Cardiac muscle cell (in vitro differentiated cells and primary cell): ENCODE measurements at places on chromosomes 4 and X. TPM values are rescaled to one million over a fixed set of nuclear protein-coding genes. Genes with fewer than 3 reads are reported as not detected.

TAF1 gene
- 16.1 and 43.1 TPM in 2 replicates for total RNA-seq

MAGEC2 gene
- total RNA-seq: not detected in 2 replicates

CD40LG gene
- total RNA-seq: not detected in 2 replicates

TMEM47 gene
- 33.3 and 43.7 TPM in 2 replicates for total RNA-seq

MAGEA6 gene
- total RNA-seq: not detected in 2 replicates

SMARCAD1 gene
- 17.2 and 20.6 TPM in 2 replicates for total RNA-seq

SPINK2 gene
- total RNA-seq: not detected in 2 replicates

GSX2 gene
- not detected in 2 replicates for total RNA-seq

SRPX2 gene
- total RNA-seq: 0.03 and 0.04 TPM in 2 replicates

SLC34A2 gene
- 0.60 and 1.0 TPM in 2 replicates for total RNA-seq

COL4A6 gene
- total RNA-seq: 72.1 and 95.2 TPM in 2 replicates

TEX13D gene
- total RNA-seq: not detected in 2 replicates

RPA4 gene
- total RNA-seq: 0.60 and 1.1 TPM in 2 replicates

SATL1 gene
- total RNA-seq: 0.60 and 0.99 TPM in 2 replicates

NKRF gene
- total RNA-seq: 4.3 and 5.1 TPM in 2 replicates

SPP1 gene
- 0.12 and 0.25 TPM in 2 replicates for total RNA-seq

RPS6KA6 gene
- 3.3 and 3.8 TPM in 2 replicates for total RNA-seq

CCKAR gene
- 0.89 and 1.5 TPM in 2 replicates for total RNA-seq

ASB12 gene
- 0.24 and 0.46 TPM in 2 replicates for total RNA-seq
